Stimulated activated CD4-positive, alpha-beta T cell treated with anti-CD3 and anti-CD28 coated beads, Interleukin-1b, Interleukin-23, amount 100 ng/mL, for 24 hours (primary cell): ENCODE measurements at places on chromosomes 6 and 20.

- no peak for DNase-seq
Observed at GRCh38 chr20:17660667-17661066, 21.4 kb downstream of the RRBP1 start.

- no peak for DNase-seq
Observed at GRCh38 chr6:14028631-14029030, 88.9 kb upstream of the CD83 start.

- DNase-seq, result no peak
Observed at GRCh38 chr6:90079560-90080490, 185.6 kb downstream of the GJA10 start.

- DNase-seq, result no peak
Observed at GRCh38 chr6:41771058-41771983, 8.4 kb downstream of the FRS3 start.

DNA sequence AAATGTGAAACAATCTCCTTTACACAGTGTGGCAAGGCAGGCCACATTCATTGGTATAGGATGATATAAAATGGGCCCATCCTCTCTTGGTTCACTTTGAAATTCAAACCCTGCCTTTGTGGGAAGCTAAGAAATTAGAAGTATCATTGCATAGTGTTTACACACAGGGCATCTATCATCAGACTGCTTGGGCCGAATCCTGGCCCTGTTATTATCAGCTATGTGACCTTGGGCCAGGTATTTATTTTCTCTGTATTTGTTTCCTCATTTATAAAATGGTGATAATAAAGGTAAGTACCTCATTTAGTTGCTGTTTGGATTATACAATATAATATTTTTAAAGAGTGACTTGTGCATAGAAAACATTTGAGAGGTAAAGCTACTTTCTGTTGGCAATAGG, 45.5 kb downstream of the PTPRK start:
- DNase-seq, result no peak

- DNase-seq, result no peak
Observed at GRCh38 chr6:109336221-109336961, 45.9 kb downstream of the CD164 start.

DNA sequence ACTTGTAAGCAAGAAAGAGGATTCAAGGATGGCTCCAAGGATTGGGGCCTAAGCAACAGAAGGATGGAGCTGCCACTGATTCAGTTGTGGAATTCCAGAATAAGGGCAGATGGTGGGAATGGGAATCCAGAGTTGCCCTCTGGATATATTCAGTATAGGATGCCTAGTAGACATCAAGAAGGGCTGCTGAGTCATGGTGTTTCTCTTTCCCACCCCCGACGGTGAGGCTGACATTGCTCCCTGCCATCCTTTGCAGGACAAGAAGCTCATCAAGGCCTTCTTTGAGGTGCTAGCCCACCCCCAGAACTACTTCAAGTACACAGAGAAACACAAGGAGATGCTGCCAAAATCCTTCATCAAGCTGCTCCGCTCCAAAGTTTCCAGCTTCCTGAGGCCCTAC, 11.2 kb upstream of the ZNF76 start:
- no peak for DNase-seq

GRCh38 chr6:9540126-9540525, 874.7 kb downstream of the TFAP2A start:
- no peak for DNase-seq

- DNase-seq, result no peak
Observed at GRCh38 chr20:62734881-62735280, 26.2 kb downstream of the NTSR1 start.

GRCh38 chr20:48637461-48637860, 190.3 kb downstream of the PREX1 start:
- no peak for DNase-seq

GRCh38 chr6:152588456-152588855, 48.7 kb downstream of the SYNE1 start:
- no peak for DNase-seq

GRCh38 chr6:57262901-57263694, 41.0 kb upstream of the RAB23 start:
- no peak for DNase-seq

DNA sequence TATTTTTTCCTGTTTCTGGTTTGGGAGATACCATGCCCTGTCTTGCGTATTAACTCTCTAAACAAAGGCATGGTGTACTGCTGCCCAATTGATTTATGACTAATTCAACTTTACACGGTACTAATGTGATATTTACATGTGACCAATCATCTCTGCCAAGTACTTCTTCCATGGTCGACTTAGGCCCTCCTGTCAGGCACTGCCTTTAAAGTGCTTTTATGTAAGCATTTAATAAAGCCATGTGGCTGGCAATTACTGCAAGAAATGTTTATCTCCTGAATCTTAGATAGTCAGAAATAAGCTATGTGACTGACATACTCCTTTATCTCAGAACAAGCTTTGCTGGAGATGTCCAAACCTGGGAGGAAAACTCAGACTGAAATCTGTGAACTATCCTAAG, 323.4 kb downstream of the BTBD3 start:
- no peak for DNase-seq

DNA sequence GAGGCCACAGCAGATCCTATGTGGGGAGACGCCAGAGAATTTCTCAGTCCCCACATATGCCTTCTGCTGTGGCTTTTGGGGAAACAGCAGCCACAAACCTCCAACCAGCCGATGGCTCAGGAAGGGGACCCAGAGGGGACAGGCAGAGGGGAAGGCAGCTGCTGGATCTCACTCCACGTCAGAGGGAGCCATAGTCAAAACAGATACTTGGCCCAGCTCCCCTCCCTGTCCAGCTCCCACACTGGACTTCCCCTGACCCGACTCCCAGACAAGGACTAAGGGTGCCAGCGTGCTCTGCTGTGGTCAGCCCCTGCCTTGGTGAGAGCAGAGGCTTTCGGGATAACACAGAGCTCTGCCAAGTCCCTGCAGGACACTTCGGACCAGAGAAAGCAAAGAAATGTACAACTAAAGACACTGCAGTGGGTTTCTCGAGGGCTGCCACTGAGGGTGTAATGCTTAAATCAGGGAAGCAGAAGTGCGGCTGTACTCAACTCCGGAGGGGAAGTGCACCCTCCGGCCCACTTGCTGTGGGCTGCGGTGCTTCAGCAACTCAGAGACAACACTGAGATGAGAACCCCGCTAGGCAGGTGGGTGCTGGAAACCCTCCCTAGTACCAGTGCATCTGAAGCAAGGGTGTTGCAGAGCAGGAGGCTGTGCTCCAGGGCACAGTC, 47.2 kb downstream of the RRBP1 start:
- no peak for DNase-seq

DNA sequence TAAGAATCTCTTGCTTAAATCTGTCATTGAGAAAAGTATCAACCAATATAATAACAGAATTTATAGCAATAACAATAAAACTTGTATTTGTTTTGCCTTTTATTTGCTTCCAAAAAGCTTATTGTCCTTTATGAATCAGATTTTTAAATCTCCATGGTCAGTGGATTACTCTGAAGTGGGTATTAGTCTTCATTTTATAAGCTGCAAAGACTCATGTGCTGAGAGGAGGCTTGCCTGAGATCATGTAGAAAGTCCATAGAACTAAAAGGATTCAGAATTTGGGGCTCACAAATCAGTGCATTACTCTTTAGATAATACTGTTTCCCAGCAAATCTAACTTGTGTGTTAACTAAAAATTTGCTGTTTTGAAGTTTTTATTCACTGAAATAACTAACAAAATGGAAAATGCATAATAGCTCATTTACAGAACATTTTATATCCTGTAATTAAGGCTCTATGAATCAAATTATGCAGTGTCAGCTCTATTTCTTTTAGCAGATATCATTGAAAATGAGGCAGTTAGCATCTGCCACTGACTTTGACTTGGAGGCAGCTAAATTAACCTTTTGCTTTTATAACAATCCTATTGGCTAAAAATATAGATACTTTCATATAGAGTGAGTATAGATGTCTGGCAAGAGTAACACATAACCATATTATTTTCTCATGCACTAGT, 781.1 kb upstream of the CITED2 start:
- DNase-seq, result no peak

- DNase-seq, result no peak
Observed at GRCh38 chr6:80331522-80331921, 225.1 kb downstream of the BCKDHB start.

- DNase-seq, result no peak
Observed at GRCh38 chr6:27825025-27825793, 87.0 kb downstream of the OR2B2 start.

GRCh38 chr20:3869839-3870634, 19.1 kb upstream of the PANK2 start:
- no peak for DNase-seq

- no peak for DNase-seq
Observed at GRCh38 chr6:10883312-10884244, 1.7 kb upstream of the GCM2 start.

DNA sequence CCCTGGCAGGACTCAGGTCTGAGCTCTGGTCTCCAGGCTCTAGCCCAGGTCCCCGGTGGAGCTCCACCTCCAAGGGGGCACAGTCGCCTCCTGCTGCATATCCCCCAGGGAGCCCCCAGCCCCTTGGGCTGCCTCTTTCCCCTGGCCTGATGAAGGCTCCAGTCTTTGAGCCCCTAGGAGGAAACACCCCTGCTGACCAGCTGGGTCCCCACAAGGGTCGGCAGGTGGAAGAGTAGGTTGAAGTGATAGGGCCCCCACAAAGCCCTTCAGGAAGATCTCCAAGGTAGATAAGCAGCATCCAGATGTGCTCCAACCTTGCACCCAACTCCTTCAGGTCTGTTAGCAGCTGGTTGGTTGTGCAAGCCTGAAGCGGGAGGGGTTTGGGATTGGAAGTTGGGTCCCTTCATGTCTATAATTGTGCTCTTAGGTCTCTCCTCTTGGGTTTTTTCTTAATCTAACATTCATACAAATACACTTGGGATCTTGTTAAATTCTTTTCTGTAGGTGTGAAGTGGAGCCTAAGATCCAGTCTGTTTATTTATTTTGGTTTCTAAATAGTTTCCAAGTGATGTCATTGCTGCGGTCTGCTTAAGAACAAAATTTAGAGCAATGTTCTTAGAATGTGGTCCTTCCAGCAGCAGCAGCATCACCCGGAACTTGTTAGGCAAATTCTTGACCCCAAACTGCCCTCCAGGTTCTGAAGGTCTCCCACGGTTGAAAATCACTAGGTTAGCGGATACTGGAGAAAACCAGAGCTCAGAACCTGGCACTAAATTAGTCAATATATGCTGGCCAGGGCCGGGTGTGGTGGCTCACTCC, 5.1 kb downstream of the UBE2C start:
- DNase-seq, result no peak

GRCh38 chr20:58012731-58013510, 215.5 kb downstream of the ANKRD60 start:
- no peak for DNase-seq

GRCh38 chr6:13368079-13368730, 39.9 kb upstream of the TBC1D7 start:
- DNase-seq, result no peak

DNA sequence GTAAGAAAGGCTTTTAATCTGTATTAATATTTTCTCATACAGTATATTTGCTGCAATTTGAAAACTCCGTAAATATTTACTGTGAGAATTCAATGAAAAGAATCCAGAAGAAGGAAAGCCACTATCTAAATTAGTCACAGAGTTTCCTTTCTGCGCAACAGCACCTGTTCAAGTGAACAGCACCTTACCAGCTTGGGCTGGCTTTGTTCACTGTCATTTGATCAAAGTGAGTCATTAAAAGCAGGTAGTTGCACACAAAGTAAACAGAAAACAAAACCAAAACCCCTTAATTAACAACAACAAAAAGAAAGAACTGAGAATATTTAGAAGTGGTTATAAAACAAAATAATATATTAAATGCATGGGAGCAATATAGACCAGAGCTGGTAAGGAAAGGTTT, 12.8 kb downstream of the SMLR1 start:
- no peak for DNase-seq

DNA sequence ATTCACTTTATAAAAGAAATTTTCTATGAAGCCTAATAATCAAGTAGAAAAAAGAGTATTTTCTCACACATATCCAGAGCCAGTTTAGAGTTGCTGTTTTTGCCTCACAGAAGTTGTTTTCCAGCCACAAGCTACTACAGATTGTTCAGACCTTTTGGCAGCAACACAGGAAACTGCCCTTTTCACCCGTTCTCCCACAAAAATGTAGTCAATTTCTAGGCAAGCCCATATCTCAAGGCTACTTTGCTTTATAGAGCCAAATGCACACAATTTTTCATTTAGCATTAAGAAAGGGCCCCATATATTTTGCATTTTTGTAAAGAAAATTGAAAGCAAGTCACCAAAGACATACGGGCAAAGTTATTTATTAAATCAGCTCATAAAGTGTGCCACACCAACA, 49.5 kb downstream of the EPB41L2 start:
- DNase-seq, result no peak

DNA sequence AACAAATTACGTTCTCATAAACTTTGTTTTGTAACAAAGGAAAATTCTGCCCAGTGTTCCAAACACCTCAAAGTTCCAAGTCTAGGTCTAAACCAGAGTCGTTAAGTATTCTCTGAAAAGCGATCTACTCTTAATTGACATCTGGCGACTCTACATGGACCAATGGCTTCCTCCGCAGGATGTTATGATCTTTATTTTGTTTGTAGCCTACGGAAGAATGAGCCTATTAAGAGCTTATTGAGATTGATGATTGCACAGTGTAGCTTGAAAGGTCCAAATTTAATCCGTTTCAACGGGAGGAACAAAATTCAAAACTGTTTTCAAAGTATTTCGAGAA, 61.1 kb downstream of the FAM217A start:
- DNase-seq, result no peak

DNA sequence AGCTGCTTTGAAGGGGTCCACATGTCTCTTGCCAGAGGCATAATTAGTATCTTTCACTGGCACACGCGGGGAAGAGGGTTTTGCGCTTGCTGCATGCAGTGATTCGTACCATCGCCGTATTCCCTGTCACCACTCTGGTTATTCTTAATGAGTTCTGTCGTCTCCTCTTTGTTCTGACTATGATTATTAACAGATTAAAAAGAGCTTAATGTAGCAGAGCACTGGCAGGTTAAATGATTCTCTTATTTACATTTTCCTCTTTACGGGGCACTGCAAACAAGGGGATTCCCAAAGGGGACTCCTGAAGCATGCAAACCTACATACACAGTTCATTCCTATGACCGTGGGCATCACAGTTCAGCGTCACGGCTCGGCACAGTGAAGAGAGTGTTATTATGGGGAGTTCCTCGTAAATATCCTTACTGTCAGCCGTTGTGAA, 204.8 kb downstream of the DTNBP1 start:
- DNase-seq, result no peak

GRCh38 chr6:43869079-43869710, 99.2 kb downstream of the VEGFA start:
- no peak for DNase-seq

GRCh38 chr6:38973178-38974057, 75.2 kb upstream of the GLP1R start:
- DNase-seq, result no peak

- no peak for DNase-seq
Observed at GRCh38 chr6:38508286-38508685, 131.4 kb downstream of the BTBD9 start.

DNA sequence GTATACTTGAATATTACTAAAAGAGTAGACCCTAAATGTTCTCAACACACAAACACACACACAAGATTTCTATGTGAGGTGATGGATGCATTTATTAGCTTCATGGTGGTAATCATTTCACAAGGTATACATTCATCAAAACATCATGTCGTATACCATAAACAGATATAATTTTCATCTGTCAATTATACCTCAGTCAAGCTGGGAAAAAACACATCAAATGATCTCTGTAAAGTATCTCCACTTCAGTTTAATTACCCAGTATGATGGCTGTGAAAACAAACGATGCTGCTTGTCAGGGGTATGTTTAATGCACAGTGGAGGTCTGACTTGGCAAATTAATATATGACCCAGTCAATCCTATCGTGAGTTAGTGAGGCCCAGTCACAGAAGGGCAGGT, 157.2 kb downstream of the MTFR2 start:
- no peak for DNase-seq

GRCh38 chr6:34697544-34697836, 923 bp upstream of the ILRUN start:
- no peak for DNase-seq
